ENCODE measurements at places on chromosomes 11 and 22.

- DNase-seq = no peak
These were observed 16.9 kb upstream of the MTCH2 start for GRCh38 chr11:47659276-47659675.

- DNase-seq = no peak
These were observed 52.9 kb downstream of the GAB4 start for GRCh38 chr22:16955081-16955480.

- peak; percentile 73 for DNase-seq
These were observed at the start of gene MAPK11 for GRCh38 chr22:50269970-50270665. MAPK11 (minus strand) TSS chr22:50270380; CDS start chr22:50270292, 88 bp downstream.

- no peak for DNase-seq
These were observed 3.0 kb downstream of the OR8D1 start for GRCh38 chr11:124310721-124311120.

GRCh38 chr22:38126928-38127668, 16.6 kb upstream of the BAIAP2L2 start:
- no peak for DNase-seq

GRCh38 chr22:37198258-37199102, 10.4 kb upstream of the C1QTNF6 start:
- DNase-seq = peak; percentile 84

GRCh38 chr11:117851106-117851505, 25.4 kb downstream of the FXYD6 start:
- DNase-seq = no peak

GRCh38 chr11:94897330-94897768, 76.0 kb downstream of the CWC15 start:
- peak; percentile 56 for DNase-seq

DNA sequence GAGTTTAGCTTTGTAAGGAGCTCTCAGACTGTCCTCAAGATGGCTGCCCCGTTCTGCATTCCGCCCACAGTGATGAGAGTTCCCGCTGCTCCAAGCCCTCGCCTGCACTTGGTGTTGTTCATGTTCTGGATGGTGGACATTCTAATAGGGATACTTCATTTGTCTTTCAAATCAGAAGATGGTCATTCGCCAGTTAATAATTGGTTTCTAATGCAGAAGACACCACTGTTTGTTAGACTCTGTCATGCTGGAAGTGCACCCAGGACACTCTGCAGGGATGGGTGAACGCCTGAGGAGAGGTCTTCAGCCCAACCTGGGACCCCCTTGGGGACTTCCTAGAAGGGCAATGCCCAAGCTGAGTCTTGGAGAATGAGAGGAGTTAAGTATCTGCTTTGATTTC, 836.4 kb downstream of the TBC1D22A start:
- no peak for DNase-seq

- DNase-seq = no peak
These were observed 67.4 kb downstream of the MICAL2 start for GRCh38 chr11:12177739-12178338.

GRCh38 chr11:36362902-36363301, 66.8 kb downstream of the PRR5L start:
- peak; percentile 61 for DNase-seq

DNA sequence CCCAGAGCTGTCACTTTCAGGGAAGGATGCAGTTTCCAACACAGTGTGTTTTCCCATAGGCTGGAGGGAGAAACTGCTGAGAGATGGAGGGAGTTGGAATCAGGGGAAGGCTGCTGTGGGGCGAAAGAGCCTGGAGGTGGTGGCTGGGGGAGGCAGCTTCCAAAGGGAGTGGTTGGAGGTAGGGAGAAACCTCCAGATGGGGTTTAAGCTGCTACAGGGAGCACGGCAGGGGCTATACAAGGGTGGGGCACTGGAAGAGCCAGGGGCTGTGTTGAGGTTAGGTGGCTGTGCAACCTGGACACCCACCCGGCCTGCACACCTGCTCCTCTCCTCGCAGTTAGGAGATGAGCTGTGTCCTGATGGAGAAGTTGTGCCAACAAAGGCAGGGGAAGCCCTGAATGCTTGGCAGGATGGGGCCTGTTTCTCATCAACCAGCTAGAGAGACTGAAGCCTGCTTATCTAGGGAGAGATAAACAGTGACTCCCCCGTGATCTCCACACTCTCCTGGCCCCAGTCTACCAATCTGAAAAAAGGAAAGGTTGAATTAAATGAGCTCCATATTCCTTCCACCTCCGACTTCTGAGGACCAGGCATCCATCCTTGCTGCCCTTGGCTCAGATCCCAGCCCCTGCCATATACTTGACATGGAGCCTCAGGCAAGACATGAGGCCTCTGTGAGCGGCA, 3.6 kb upstream of the SLCO2B1 start:
- DNase-seq = no peak

DNA sequence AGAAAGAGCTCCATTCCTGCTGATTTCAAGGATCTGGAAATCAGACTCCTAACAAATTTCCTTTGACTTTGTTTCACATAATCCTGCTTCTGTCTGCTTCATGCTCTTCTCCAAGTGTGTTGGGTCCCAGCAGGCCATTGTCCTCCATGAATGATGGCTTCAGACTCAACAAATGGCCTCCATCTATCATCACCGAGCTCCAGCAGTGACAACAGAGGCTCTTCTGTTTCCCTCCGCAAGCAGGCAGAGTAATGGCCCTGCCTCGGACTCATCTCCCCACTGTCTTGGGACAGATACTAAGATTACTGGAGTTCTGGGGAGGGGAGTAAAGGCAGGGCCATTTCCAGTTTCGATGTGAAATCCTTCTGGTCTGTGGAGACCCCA, 127.3 kb downstream of the TENM4 start:
- no peak for DNase-seq

- peak; percentile 77 for DNase-seq
These were observed 15.6 kb upstream of the SUSD2 start for GRCh38 chr22:24165673-24166072.

- no peak for DNase-seq
These were observed 675.3 kb downstream of the BRD1 start for GRCh38 chr22:49152127-49152938.

GRCh38 chr11:112584672-112585071, 324.0 kb upstream of the PLET1 start:
- DNase-seq = no peak

DNA sequence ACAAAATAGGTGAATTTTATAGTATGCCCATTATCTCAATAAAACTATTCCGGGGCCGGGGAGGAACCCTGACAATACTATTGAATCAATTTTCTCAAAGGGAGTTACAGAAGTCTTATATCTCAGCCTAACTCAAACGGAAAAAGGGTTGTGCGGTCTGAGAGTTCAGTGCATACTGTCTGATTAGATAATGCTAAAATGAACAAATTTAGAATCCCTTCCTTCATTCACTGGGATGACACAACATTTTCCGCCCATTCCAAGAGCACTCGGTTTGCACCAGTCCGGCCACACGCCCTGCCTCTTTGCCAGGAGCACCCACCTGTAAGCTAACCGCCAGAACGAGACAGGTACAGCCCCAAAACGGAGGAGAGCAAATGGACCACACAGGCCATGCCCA, 50.0 kb upstream of the NFRKB start:
- DNase-seq = no peak

- no peak for DNase-seq
These were observed 106.5 kb downstream of the NAV2 start for GRCh38 chr11:19819148-19819547.

DNA sequence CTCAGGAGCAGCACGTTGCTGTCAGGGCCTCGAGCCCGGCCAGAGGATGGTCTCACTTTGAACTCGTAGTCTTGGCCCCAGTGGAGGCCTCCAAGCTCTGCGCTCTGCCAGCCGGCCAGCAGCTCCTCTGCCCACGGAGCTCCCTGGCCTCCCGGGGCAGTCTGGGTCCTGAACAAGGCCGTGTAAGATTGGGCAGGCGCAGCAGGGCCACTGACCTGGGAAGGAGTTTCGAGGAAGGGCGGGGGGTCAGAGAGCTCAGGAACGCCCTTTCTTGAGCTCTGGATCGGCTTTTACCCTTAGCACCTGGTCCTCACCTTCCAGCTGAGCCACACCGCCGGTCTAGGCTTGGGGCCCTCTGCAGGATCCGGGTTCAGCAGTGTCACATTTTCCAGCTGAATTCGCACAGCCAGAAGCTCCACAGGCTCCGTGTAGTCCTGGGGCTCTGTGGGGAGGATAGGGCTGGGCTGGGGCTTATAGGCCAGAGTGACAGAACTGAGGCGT, 2.1 kb downstream of the ROBO4 start:
- DNase-seq = no peak

DNA sequence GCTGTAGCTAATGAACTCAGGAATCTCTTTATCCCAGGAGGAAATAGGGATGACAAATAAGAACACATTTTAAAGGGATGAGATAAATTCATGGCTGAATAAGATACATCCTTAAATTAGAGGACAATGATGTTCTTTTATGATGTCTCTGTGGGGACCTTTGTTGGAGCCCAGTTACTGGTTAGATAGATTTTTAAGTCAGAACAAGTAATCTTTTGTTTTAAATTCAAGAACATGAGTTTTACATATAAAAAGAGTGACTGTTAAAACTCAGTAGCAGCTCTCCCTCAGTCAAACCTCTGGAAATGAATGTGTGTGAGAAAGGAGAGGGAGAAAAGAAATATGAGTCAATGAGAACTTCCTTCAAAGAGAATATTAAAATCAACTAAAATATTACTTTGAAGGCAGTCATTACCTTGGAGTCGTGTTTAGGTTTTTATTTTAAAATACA, 241.6 kb downstream of the SWAP70 start:
- DNase-seq = peak; percentile 73

GRCh38 chr22:35301372-35301874, 1.7 kb downstream of the TOM1 start:
- DNase-seq = peak; percentile 98

DNA sequence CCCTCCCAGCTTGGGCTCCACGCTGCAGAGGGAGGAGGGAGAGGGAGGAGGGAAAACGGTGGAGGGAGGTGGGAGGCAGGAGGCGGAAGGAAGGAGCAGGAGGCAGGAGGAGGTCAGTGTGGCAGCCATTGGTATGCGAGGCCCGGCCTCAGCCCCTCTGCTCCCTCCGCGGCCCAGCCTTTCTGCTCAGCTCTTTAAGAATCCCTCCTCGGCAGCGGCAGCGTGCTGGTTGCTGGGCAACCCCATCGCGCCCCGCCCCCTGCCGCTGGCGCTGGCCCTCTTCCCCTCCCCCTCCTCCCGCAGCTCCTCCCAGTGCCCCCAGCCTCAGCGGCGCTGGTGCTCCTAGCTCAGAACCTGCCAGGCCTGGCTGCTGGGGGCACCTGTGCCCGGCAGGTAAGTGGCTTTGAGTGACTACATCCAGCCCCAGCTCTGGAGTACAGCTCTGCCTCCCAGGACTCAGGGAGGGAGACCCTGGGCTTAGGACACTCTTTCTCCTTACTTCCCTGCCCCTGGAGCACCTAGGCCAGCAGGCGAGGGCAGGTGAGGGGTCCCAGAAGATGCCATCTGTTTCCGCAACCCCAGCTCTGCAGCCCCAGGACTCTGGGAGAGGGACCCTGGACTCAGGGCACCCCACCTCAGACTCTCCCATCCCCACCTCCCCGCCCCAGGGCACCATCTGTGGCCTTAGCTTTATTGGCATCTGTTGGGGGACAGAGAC, 7.2 kb upstream of the FLRT1 start:
- DNase-seq = peak; percentile 17

DNA sequence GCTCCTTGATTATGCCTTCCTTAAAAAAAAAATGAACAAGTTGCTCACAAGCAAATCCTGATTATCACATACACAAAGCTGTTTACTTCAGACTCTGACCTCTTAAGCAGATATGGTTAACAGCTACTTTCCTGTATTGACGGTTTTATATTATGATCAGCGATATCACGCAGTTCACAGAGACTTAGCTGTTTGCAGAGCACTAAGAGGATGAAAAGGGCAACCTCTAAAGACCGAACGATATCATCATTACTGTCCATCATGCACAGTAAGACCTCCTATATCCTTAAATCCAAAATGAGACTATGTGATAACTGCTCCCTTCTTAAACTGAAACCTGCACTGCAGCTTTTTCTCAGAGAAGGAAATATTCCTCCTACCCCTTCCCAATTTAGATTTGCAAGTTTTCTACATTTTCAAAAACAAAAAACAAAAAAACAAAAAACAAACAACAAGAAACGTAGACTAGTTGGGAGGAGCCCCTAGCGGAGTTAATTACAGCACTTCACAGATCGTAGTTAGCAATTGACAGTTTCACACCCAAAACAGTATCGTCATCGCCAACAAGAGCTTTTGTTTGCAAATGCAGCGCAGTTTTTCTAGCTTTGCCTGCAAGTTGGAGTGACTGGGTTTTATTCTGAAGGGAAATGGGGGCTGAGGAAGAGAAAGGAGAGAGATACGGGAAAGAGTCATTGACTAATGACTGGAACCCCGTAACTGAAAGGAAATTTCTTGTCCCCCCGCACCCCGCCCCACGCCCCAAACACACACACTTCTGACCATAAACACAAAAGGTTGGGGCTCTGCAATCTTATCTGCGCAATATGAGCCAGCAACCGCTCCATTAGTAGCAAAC, 1.2 kb downstream of the DDX6 start:
- peak; percentile 60 for DNase-seq

DNA sequence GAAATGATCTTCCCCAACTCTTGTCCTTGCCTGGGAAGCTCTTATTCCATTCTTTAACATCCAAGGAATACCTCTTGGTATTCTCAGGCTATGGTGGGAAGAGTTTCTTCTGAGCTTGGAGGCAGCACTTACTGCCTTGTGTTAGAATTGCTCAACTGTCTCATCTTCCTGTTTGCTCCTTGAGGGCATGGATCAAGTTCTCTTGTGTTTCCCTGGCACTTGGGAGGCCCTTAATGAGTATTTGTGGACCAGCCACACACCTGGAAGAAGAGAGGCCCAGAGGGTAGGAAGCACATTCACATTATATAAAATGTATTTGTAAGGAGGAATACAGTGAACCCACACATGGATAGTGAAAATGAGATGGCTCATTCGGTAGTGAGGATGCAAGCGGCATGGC, 3.4 kb upstream of the SORL1-AS1 start:
- no peak for DNase-seq

DNA sequence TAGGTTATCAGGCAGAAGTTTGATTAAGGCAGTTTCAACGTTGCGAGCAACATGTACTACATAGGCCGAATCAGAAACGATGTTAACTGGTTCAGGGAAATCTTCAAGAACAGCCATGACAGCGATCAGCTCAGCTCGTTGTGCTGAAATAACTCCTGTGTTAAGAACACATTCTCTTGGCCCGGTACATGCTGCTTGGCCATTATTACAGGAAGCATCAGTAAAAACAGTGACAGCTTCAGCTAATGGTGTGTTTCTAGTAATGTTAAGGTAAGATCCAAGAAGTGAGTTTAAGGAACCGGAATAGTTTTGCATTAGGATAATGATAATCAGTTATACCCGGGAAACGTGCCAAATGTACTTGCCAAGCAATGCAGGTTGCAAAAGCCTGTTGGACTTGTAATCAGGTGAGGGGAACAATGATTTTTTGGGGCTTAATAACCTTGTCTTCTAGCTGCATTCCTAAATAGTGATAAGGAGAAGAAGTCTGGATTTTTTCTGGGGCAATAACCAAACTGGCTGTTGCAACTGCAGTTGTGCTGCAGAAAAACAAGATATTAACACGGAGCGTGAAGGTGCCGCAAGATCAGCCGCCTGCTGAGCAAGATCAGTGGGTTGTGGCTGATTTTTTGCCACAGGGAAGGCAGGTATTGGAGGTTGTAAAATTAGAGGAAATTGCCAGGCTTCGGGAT, 14.3 kb downstream of the OR52K1 start:
- no peak for DNase-seq

All from GM23248 (cell line).